ENCODE measurements at places on chromosomes 7 and 10. TPM values are rescaled to one million over a fixed set of nuclear protein-coding genes. Genes with fewer than 3 reads are reported as not detected.

Gene ANKRD7
- total RNA-seq, result 0.18 TPM

Gene EBLN1
- not detected for total RNA-seq

Gene PDE6C
- not detected for total RNA-seq

Gene MXI1
- total RNA-seq, result 7.1 TPM

Gene CUBN
- total RNA-seq, result 1.4 TPM

Gene DYDC2
- total RNA-seq, result not detected

Gene CALY
- total RNA-seq, result not detected

Gene TMEM229A
- total RNA-seq, result not detected

Gene ADAM12
- 4.2 TPM for total RNA-seq

Gene RP9
- total RNA-seq, result 14.6 TPM

Gene ASAH2
- total RNA-seq, result 0.63 TPM

Gene PDZD7
- 0.27 TPM for total RNA-seq

Gene TFR2
- total RNA-seq, result 0.19 TPM

Gene LDB3
- not detected for total RNA-seq

Gene ADAP1
- 3.6 TPM for total RNA-seq

Gene FKBP6
- total RNA-seq, result not detected

Gene PRKCQ
- total RNA-seq, result 0.75 TPM

Gene TBRG4
- 66.8 TPM for total RNA-seq

Gene NPTX2
- total RNA-seq, result 1.3 TPM

Gene MRC1
- total RNA-seq, result 8.8 TPM

Gene CTNNA3
- total RNA-seq, result not detected

Gene DNAAF5
- total RNA-seq, result 16.5 TPM

Gene CALHM1
- not detected for total RNA-seq

Gene LYZL1
- not detected for total RNA-seq

Gene CCZ1B
- 89.6 TPM for total RNA-seq

Gene GPR37
- 4.7 TPM for total RNA-seq

Gene TSPAN15
- 48.3 TPM for total RNA-seq

Gene MCM10
- total RNA-seq, result 14.1 TPM

Gene TWIST1
- total RNA-seq, result 2.8 TPM

Gene PRLHR
- not detected for total RNA-seq

Gene EVX1
- not detected for total RNA-seq

Gene HMX3
- not detected for total RNA-seq

Gene NEBL
- total RNA-seq, result 3.1 TPM

Gene DDC
- not detected for total RNA-seq

Gene ASL
- 56.9 TPM for total RNA-seq

Gene CACNB2
- not detected for total RNA-seq

Data from endothelial cell of coronary artery (primary cell).